Activated CD4-positive, alpha-beta T cell treated with anti-CD3 and anti-CD28 coated beads, Interleukin-2, amount 10 ng/mL, durations not matched to agents 24 days and 14 days (primary cell): ENCODE measurements at places on chromosomes 4 and X. TPM values are rescaled to one million over a fixed set of nuclear protein-coding genes. Genes with fewer than 3 reads are reported as not detected.

- no peak overlapping the region for H3K4me3 ChIP-seq
- no peak overlapping the region for H3K27ac ChIP-seq
- DNase-seq, result peak; percentile 77
- H3K27me3 ChIP-seq, result peaks cover 11% of the 10 kb centered on the region
- H3K36me3 ChIP-seq, result no peaks in the 10 kb centered on the region
Measured at GRCh38 chr4:20422398-20422797, 170.7 kb downstream of the SLIT2 start.

DNA sequence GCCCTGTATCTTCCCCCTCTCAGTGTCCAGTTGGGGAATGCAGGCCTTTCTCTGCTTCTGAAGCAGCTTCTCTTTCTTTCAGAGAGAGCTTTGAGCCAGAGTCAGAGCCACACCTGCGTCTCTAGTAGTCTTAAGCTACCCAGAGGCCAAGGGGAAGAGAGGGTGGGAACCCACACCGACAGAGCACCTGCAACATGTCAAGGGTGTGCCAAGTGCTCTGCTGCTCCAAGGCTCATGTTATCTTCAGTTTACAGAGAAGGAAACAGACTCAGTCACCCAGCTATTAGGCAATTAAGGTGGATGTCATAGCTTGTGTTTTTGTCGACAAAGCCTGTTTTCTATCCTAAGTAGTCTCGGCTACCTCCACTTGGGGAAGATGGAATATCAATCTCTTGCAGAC lies 22.7 kb upstream of the RNF212 start:
- DNase-seq, result no peak
- H3K4me3 ChIP-seq, result peak overlapping the region; percentile 47
- peaks cover 2% of the 10 kb centered on the region for H3K36me3 ChIP-seq
- H3K4me1 ChIP-seq, result peaks cover 14% of the 10 kb centered on the region

GRCh38 chr4:16667464-16667863 lies 231.0 kb downstream of the LDB2 start:
- H3K4me1 ChIP-seq, result no peaks in the 10 kb centered on the region
- H3K27me3 ChIP-seq, result no peaks in the 10 kb centered on the region
- H3K4me3 ChIP-seq, result no peak overlapping the region
- H3K36me3 ChIP-seq, result no peaks in the 10 kb centered on the region
- H3K27ac ChIP-seq, result no peak overlapping the region

SYTL4 gene
- total RNA-seq, result not detected in 2 replicates
